ENCODE measurements at places on chromosomes 5 and 9.

DNA sequence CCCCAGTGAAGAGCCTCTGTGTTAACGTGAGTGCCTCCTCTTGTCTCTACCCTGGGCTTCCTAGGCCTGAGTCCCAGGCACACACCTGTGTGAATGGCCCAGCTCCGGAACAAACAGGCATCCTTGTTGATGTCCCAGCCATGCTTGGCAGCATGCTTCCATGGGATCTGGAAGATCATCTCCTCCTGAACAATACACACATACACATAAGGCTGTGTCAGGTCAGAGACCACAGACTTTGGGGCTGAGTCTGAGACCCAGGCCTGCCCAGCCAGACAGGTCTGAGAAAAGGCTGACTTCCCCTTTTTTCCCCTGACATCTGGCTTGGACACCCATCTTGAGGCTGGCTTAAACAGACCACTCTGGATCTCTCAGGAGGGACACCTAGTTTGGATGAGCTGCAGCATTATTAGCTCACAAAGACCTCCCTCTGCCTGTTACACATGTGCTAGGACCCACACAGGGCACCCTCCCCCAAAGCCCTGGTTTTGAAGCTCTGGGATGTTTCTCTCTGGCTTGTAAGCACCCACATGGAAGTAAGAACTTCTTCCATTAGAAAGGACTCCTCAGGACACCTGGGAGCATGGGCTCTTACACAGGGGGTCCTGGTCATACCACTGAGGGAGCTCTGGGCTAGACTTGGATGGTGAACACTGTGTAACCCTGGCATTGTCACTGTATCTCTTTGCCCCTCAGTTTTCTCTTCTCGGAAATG, 2.6 kb downstream of the IRF1 start:
- DNase-seq, result no peak

DNA sequence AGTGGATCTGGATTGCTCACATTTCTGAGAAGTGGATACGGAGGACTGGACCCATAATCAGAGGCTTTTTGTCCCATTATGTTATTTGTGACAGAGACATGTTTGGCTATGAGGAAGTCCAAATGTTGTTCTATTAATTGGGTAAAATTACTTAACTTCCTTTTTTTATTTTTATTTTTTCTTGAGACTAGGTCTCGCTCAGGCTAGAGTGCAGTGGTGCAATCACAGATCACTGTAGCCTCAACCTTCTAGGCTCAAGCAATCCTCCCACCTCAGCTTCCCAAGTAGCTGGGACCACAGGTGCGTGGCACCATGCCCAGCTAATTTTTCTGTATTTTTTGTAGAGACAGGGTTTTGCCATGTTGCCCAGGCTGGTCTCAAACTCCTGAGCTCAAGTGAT, 11.9 kb upstream of the PGGT1B start:
- no peak for DNase-seq

- DNase-seq, result no peak
Measured at GRCh38 chr5:159903131-159903530, 13.2 kb upstream of the ADRA1B start.

- no peak for DNase-seq
Measured at GRCh38 chr5:153784277-153784676, 254.4 kb downstream of the FAM114A2 start.

DNA sequence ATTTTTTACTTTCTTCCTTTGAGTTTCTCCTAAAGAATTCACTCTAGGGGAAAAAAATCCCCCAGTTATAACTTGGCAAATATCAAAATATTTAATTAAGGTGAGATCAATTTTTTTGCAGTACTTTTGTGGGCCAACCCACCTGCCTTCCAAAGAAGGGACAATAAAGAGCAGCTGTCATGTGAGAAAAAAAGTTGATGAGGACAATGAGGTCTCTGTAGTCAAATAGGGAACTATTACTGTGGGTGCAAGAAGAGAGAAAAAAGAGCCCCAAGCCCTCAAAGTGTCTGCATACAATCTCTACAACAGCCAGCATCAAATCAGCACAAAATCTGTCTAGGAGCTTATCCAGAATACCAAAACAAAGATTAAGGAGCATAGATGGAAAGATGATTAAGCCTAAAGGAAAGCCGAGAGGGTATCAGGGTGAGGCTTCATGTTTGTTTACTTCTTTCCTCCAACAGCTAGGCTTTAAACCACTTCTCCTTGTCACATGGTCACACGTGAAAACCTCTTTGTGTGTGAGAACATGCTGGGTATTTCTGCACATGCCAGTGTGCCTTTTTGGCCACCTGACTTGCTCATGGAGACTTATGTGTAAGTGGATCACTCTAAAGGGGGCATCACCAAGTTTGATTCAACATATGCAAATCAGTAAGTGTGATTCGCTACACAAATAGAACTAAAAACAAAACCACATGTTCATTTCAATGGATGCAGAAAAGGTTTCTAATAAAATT, 19.2 kb upstream of the FYB1 start:
- no peak for DNase-seq

DNA sequence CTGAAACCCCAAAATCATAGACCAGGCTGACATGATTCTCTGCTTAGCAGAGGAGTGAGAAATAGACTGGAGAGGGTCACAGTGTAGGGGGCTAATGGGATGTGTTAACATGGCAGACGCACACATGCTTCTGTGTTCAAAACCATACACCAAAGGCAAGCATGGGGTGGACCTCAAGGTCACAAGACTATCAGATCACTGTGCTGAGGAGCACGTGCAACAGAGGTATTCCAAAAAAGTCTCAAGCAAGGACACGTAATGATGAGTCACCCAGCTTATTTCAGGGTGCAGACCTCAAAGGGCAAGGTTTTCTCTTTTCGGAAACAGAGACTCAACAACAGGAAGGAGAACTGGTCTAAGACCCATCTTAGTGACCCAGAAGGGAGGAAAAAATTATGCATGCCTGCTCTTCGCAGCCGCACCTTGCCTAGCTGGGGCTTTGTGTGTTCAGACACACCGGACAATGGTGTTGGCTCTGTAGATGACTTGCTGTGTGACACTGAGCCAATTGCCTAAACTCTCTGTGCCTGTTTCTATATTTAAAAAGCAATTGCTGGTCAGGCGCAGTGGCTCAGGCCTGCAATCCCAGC, 20.3 kb downstream of the WHRN start:
- DNase-seq, result no peak

DNA sequence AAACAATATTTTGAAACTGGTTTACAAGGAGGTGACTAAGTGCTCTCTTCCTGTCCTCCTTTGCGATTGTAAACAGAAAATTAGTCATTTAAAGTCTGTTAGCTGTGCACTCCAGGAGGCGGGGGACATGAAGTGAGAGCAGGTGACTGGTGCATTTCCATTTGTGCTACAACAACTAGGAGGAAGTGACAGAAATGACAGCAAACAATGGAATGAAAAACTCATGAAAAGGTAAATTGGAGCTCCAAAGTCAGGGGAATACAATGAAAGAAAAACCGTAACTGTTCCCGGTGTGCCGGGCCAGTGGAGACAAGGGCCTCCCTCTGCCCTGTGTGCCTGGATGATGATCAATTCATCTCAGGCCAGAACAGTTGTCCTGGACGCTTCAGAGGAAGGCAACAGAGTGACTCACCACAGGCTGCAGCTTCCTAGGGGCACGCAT, 439.9 kb downstream of the GADD45G start:
- no peak for DNase-seq

GRCh38 chr9:37328556-37329227, 93.8 kb upstream of the GRHPR start:
- DNase-seq, result no peak

DNA sequence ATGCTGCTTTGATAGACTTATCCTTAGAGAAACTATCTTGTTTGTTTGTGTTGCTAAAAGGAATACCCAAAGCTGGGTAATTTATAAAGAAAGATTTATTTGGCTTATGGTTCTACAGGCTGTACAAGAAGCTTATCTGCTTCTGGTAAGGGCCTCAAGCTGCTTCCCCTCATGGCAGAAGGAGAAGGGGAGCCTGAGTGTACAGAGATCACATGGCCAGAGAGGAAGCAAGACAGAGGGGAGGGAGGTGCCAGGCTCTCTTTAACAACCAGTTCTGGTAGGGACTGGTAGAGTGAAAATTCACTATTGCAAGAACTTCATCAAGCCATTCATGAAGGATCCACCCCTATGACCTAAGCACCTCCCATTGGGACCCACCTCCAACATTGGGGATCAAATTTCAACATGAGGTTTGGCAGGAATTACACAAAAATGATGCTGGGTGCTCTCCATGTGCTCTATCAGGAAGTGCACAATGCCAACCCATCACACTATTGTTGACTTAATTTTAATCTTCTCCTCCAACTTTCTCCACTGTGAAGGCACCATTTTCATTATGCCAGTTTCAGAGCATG, 115.1 kb upstream of the SHB start:
- DNase-seq, result no peak

DNA sequence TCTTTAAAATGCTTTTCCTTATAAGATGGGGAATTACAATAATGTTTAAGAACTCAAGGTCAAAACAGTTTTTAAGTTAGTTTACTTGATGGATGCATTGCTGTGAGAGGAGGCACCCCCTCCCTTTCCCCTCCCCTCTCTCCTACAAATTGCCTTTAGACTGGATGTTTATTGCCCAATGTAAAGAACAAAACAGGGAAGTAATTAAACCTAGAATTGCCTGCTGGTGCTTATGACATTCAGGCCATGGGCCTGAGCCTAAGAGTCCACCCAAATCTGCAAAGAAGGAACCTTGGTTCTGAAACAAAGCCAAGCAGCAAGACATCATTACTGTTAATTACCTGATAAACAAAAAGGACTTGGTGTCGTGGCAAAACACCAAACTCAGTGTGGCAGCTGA, 630.3 kb downstream of the ISL1 start:
- no peak for DNase-seq

DNA sequence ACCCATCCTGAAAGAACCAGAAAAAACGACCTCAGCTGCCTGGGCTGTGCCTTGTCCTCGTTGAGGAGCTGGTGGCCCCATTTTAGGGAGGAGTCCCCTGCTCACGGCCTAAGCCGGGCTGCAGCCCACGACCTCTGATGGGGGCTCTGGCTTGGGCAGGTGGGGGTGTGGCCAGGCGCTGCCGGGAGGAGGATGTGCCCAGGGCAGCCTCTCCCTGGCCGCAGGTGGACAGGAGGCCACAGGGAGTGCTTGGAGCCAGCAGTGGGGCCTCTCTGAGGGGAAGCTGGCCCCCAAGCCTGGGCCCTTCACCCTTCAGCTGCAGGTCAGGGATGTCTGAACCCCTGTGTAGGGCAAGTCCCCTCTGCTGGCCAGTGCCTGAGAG, 2.5 kb downstream of the DIPK1B start:
- DNase-seq, result no peak

- no peak for DNase-seq
Measured at GRCh38 chr9:106421772-106422171, 441.2 kb upstream of the ZNF462 start.

DNA sequence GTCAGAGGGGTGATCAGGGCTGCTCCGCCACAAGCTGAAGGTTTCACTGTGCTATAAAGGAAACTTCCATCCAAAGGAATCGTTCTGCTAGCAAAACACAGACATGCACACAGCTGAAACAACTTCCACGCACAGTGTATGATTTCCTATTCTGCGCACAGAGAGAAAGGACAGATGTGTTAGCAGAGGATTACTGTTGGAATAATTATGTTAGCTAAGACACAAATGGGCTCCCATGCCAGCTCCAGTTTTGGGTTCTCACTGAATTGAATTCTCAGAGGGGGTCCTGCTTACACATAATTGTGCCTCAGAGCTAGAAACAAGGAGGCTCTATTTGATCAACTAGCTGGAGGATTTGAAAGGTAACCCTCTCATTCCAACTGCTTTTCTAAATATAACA, 352.4 kb downstream of the IRX2 start:
- no peak for DNase-seq
